ENCODE measurements at places on chromosomes 12 and 14.

GRCh38 chr14:70534904-70535303, at the start of gene ADAM20:
ADAM20 (minus strand) TSS chr14:70535004; CDS start chr14:70524757, 10,247 bp downstream.
- no peak for DNase-seq

GRCh38 chr12:66508025-66508424, 170.9 kb downstream of the GRIP1 start:
- no peak for DNase-seq

GRCh38 chr12:21774358-21775132, at the start of gene KCNJ8:
KCNJ8 (minus strand) TSS chr12:21774706; CDS start chr12:21773616, 1,090 bp downstream.
- DNase-seq: peak; percentile 28

DNA sequence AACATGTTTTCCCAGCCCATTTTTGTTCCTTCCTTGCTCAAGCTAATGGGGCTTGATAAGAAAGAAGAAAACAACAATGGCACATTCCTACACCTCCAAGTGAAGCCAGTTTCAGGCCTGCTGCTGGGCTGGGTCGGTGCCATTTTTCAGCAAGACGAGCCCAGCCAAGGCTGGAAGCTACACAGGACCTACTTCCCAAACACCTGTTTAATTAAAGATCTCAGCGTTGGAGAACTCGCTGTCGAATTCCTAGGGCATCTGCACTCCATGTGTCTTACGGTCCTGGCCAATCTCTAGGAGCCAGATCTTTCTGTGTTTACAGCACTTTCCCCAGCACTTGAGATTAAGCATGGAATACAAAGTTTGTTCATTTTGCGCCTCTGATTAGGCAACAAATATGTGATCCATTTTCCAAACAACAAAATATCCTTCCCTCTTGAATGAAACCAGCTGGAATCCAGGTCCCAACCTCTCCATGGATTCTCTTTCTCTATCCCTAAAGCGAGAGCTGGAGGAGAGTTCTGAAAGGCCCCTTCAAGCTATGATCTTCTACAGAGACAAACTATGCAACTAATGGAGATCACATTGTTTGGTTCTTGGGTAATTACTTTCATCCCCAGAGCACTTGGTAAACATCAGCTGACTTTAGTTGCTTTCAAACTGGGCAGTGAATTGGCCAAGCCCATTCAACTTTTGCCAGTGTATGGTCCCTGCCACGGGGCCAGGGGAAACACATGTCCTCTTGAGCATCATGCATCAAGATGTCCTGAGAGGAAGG, 34.3 kb upstream of the TC2N start:
- no peak for DNase-seq

DNA sequence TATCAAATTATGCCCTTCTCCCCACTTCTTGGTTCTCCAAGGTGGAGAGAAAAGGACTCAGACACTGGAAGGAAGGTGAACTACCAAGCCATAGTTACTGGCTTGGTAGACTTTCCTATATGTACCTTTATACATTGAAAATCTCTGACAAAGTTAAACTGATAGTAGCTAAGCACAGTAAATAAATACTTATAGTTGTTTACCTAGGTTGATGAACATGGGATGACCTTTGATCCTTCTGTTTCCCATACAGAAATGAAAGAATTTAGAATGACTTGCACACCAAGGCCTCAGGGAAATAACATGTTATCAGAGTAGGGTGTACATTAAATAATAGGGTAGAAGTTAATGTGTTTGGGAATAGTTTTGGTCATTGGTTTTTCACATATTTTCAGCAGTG, 6.7 kb downstream of the ARHGAP5 start:
- no peak for DNase-seq

GRCh38 chr12:111405859-111406473, at the start of gene SH2B3:
SH2B3 (plus strand) TSS chr12:111405923; CDS start chr12:111418146, 12,223 bp downstream.
- DNase-seq: peak; percentile 64

GRCh38 chr14:94601884-94602391, 10.3 kb upstream of the SERPINA3 start:
- DNase-seq: peak; percentile 86

DNA sequence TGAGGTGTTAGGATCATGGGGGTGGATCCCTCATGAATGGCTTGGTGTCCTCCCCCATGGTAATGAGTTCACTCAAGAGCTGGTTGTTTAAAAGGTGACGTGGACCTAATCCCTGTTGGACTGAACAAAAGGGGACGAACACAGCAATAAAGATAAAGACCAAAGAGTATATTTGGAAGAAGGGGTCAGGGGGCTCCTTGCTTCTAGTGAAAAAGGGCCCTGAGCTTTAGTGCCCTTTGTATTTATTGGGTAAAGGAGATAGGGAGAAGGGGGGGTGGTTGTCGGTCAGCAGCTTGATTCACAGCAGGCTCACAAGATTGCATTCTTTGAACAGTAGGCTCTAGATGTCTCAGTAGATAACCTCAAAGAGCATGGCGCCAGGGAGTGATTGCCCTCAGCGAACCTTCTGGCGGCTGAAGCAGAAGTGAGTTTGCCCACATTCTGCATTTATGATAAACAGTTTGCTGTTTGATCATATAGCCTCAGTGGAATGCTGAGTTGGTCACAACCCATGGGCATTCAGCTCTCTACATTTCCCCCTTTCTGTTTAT, 25.9 kb upstream of the MAPKAPK5 start:
- no peak for DNase-seq

DNA sequence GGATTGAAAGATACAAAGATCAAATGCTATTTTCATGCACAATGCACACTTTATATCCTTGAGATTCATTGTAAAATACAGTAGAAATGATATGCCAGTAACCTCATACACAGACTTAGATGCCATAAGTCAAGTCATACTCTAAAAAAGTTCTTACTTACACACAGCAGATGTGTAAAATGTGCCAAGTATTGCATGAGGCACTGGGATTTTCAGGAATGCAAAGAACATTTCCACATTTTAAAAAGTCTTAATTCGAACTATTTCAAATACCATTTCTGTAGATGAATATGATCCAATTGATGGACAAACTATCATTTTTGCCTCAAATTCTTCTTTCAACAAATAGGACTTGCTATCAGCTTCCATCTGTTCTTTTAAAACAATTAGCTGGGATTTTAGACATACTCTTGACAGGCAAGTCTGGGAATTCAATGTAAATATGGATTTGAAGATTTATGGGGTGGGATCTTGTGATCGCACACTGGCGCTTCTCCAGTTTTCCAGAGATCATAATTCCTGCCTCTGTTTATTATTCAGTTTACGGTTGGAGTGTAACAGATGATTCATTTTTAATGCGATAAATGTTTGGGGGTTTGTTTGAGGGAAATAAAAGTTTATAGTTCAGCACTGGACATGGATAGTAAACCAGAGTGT, 183.8 kb downstream of the PAX9 start:
- peak; percentile 5 for DNase-seq

DNA sequence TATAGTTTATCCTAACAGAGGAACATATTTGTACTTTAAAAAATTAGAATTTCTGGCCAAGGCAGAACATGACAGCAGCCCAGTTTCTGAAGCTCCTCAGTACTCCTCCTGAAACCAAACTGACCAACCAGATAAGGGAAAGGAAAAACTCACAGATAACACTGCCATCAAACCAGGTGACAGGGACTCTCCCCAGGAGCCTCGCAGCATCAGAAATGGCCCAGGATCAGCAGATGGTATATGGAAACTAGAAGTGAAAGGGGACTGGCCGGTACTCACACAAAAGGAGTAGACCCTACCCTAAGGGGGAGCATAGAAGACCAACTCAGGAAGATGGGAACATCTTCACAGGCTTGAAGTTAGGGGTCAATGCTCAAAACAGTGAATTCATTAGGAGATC, 22.0 kb downstream of the GALC start:
- DNase-seq: no peak

GRCh38 chr12:42802785-42803189, 213.2 kb upstream of the PRICKLE1 start:
- peak; percentile 38 for DNase-seq

DNA sequence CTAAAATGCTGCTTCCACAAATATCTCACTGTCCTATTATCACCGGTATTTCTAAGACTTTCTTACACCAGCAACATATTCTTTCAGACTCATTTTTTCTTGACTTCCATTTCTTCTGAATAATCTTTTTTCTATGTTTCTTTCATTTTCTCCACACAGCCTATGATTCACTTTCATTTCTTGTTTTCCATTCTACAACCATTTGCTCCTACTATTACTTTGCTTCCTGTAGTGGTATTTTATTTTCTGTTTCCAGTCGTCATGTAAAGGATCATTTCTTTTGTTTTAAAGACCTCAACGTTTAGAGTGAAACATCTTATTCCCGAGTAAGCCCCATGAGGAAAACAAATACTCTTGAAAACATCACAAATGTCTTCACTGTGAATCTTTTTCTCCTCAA, 182.2 kb upstream of the MDGA2 start:
- no peak for DNase-seq

DNA sequence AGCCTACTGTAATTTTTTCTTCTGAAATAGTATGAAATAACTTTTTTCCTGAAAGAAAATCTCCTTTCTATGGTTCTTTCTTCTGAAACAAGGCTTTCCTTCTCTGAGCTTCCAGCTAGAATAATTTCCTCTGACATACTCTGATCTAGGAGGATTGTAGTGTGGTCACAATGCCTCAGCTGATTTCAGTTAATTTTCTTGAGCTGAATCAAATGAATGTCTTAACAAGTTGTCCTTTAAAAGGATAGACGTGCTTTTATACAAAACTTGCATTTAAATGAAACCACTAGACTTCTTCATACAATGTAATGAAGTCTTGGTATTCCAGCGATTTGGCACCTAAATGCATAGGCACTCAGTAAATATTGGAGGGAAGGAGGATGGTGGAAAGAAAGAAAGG, 94.4 kb downstream of the BICD1 start:
- no peak for DNase-seq

- no peak for DNase-seq
These were observed 52.9 kb downstream of the ATXN2 start for GRCh38 chr12:111546171-111546570.

- no peak for DNase-seq
These were observed 9.2 kb downstream of the RAN start for GRCh38 chr12:130881046-130881445.

GRCh38 chr14:83416476-83416875, 1882.8 kb upstream of the SEL1L start:
- DNase-seq: no peak

DNA sequence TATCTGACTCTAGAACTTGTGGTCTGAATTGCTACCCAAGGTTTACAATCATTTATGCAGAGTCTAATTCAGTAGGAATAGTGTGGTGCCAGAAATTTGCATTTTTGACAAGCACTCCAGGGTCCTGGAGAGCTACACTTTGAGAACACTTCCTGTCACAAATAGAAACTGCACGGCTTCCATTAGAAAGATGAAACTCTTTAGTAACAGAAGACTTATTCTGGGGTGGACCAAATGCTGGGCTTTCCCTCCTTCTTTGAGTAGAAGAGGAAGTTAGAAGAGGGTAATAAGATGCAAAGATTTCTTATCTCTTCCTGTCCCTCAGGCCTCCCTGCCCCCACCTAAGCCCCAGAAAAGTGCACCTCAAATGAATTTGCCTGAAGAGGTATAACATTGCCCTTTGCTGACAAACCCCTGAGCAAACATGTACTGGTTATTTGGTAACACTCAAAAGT, 28.4 kb downstream of the DGLUCY start:
- no peak for DNase-seq

DNA sequence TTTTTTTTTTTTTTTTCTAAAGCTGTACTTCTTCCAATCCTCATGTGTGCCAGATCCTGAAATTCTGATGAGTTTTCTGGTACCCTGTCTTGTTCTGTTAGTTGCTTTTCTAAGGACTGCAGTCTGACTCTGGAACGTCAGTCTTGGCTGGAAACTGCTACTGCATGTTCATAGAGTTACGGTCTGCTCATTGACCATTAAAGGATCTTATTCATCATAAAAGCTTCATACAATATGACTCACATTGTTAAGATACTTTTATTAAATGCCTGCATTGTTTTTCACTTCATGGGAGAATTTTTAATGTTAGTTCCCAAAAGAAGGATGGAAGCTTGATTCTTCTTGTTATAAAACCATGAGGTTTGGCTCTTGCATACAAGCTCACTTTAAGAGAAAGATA, 233.6 kb downstream of the SYT10 start:
- DNase-seq: no peak

DNA sequence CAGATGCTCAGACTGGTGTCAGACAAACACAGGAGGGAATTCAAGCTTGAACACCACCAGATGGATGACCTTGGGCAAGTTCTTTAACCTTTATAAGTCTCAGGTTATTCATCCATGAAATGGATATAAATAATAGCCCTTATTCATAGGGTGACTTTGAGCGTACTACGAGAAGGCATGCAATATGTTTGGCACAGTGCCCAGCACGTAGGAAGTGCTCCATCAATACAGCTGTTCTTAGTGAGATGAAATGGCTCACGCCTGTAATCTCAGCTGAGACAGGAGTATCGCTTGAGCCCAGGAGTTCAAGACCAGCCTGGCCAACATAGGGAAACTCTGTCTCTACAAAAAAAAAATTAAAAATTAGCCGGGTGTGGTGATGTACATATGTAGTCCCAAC, 84.8 kb upstream of the FICD start:
- DNase-seq: peak; percentile 19

DNA sequence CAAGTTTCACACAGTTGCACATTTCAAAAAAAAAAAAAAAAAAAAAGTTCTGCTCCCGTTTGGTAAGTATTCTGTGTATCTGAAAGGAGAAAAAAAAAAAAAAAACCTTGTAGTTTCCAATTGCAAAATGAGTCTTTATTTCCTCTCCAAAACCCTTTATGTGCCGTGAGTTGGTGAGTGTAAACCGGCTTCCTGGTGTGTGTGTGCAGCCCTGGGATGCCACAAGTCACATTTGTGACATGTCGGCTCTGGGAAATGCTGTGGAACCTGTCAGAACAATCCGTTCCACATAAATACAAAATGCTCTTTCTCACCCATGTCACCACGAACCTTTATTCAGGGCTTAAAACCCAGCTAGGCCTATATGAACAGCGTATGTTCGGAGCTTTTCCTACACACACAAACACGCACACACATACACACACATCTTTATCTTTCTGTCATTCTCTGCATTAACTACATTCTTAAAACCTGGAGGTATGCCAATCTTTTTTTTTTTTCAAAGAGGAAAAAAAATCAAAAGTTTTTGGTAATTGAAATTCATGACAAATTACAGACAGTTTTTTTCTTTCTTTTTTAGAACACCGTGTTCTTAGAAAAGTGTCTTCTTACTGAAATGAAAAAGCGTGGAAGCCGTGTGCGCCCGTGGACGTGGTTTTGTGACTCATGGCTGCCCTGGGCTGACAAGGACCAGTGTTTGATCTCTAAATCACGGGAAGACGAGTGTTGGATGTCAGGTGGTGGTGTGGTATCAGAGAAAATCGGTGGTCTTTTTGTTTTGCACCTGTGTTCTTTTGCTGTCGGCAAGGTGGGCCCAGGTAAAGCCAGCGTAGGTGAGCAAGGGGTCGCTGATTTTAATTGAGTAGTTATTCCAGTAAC, 612.0 kb downstream of the VRK1 start:
- DNase-seq: no peak
